Skin of body (tissue), 3 donors: ENCODE measurements at places on chromosomes 1 and 21.

DNA sequence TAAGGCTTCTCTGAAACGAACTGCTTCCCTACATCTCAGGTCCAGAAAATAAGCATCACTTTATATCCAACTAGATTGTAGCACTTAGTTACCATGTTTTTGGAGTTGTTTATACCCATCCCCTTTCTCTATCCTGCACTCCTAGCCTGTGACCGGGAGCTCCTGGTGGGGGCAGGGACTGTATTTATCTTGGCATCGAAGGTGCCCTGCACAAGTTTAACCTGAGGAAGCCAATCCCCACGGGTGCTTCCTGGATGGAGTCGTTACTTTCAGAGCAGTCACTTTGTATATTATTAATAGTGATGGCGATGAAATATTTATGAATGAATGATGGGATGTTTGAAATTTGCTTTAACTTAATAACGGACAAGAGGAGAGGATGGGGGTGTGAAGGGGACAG is 73.9 kb downstream of the KLHDC7A start:
- no peak for DNase-seq

DNA sequence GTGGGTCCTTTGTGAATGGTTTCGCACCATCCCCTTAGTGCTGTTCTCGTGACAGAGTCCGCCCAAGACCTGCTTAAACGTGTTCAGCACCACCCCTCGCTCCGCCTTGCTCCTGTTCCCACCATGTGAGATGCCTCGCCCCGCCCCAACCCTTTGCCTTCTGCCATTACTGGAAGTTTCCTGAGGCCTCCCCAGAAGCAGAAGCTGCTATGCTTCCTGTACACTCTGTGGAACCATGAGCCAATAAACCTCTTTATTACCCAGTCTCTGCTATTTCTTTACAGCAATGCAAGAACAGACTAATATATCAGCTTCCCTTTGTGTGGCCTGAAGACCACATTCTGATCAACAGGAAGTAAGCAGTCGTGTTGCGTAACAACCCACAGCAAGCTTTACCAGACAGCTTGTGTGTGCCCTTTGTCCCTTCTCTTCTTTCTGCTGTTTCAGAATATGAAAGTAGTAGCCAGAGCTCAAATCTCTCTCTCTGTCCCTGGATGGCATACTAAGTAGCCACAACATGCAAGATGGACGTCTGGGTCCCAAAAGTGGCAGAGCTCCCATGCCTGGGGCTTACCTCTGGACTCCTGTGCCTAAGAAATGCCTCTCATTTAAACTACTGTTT is 14.1 kb downstream of the HENMT1 start:
- peak; percentile 28 for DNase-seq

DNA sequence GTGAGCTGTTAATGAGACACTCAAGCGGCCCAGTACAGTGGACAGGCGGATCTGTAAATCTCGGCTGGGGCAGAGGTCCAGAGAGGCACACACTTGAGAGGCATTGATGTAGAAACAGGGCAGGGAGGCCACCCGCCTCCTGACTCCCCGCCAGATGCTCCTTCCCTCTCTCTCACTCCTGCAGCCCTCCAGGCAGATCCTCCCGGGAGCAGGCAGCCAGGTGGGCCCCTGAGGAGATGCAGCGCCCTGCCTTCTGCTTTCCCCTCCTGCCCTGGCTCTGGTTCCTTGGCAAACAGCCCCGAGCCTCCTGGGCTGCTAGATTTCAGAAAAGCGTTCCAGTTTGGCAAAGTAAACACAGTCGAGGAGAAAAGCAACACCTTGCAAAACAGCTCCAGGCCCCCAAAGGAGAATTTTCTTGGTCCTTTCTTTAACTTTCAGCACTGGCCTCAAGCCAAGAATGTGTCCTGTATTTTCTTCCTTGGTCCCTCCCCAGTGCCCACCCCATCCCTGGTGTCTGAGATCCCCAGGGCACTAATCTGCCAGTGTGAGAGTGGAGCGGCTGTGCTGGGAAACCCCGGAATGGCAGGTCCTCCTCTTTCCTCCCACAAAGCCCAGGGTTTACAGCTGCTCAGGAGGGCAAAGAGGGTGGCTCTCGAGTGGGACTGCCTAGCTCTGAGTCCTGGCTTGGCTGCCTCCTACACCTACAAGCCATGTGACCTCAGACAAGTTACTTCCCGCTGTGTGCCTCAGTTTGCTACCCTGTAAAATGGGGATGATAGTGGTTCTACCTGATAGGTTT is 29.4 kb upstream of the IFNLR1 start:
- DNase-seq: peak; percentile 13

DNA sequence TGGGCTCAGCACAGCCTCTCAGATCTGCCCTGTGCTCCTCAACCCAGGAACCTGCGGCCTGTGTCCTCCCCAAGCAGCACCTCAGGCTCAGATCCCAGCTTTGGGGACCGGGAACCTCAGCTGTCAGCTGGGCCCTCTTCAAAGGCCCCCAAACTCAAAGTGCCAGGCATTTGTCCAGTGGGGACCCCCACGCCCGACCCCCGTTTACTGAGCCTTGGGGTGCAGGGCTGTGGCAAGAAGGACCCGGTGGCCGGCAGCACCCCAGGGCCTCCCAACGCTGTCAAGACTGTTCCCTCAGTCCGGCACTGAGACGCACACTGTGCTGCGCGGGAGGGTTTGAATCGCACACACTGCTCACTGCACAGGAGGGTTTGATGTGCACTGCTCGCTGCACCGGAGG is 35.0 kb downstream of the MORN1 start:
- no peak for DNase-seq

DNA sequence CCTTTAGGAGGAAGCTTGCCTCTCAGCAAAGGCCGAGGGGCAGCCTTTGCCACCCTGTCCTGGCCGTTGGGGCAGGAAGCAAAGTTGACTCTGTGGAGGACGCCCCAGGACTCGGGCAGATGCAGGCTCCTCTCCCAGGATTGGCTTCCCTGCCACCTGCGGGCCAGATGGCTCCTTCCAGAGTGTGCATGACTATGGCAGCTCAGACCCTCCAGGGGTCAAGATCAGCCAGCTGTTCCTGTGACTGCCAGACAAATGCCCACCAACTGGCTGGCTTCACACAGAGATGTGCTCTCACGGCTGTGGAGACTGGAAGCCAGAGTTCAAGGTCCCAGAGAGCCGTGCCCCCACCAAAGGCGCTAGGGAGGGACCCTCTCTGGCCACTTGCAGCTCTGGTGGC is 87.0 kb upstream of the VAMP3 start:
- no peak for DNase-seq

- no peak for DNase-seq
These were observed 96.7 kb upstream of the JUN start for GRCh38 chr1:58880592-58880991.

- no peak for DNase-seq
These were observed 159.8 kb downstream of the ZP4 start for GRCh38 chr1:237730826-237731350.

DNA sequence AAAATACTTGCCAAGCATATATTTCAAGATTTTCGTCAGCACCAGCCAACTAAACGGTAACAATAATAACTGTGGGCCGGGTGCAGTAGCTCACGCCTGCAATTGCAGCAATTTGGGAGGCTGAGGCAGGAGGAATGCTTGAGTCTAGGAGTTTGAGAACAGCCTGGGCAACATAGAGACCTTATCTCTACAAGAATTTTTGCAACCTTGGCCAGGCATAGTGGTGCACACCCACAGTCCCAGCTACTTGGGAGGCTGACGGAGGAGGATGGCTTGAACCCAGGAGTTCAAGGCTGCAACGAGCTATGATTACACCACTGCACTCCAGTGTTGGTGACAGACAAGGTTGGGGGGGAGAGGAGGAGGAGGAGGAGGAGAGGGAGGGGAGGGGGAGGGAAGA is 145.0 kb upstream of the TIAM1 start:
- DNase-seq: no peak

DNA sequence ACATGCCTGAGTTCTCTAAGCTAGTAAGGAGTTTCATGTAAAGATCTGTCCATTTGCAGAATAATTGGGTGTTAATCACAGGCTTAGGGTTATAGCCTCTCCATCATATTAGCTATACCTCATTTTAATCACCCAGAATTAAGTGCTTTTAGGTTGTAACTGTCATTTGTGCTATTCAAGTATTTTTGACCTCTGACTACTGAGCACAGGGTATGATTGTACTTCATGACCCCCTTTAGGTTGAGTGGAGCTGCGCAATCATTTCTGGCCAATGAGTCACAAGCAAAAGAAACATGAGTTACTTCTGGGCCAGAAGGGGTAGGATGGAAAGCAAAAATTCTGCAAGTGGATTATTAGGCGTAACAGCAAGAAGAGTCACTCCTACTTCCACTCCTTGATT is 8.4 kb upstream of the SNX7 start:
- no peak for DNase-seq

DNA sequence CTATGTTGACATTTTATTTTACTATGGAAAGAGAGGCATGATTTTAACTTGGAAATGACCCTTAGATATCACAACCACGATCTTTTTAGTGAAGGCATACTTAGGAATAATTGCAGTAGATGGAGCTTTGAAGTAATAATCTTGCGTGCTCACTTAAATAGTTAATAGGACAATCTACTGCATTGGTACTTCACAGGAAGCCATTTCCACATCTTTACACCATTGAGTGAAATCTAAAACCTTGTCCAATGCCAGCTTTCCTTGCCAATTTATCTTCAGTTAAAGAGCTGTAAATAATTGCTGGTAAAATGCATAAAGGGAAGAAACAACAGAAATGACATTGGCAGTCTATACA is 586.3 kb downstream of the ADGRL2 start:
- no peak for DNase-seq

DNA sequence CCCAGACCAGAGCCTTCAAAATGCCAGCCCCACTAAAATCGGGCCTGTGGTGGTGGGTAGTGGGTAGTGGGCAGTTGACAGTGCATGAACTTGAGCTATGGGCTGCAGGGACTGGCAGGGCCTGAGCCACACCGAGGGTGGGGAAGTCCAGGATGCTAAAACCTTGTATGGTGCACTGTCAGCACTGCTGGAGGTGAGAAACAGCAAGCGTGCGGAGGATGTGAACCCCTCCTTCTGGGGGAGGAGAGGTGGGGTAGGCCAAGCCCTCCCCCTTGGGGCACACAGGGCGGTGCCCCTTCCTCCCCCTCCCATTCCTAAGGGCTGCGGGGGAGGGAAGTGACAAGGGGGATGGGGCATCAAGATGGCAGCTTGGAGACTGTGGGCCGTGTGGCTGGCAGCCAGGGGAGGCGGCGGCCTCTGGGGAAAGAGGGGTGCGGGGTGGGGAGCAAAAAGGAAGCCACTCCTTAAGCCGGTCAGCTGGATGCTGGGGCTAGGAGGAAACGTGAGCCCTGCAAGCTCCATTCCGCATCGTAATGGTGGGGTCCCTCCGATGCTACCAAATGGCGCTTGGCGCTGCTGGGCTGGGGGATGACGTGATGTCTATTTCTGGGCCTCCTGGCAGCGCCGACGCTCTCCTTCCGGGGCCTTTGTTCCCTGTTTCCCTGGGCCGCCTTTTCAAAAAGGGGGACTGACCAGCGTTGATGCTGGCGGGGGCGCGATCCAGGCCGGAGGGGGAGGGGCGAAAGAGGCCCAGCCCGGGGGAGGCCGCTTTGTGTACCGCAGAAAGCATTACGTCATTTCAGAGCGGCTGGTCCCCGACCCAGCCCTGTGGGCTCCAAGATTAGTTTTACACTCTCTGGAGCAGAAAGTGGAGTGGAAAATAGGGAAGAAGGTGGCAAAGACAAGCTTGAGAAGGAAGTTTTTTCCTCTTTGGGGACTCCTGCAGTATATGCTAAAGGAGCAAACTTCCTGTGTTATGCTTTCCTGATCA is 809 bp downstream of the SYT11 start:
- DNase-seq: peak; percentile 90

- no peak for DNase-seq
These were observed 1039.9 kb downstream of the KCNT2 start for GRCh38 chr1:195568389-195568788.

DNA sequence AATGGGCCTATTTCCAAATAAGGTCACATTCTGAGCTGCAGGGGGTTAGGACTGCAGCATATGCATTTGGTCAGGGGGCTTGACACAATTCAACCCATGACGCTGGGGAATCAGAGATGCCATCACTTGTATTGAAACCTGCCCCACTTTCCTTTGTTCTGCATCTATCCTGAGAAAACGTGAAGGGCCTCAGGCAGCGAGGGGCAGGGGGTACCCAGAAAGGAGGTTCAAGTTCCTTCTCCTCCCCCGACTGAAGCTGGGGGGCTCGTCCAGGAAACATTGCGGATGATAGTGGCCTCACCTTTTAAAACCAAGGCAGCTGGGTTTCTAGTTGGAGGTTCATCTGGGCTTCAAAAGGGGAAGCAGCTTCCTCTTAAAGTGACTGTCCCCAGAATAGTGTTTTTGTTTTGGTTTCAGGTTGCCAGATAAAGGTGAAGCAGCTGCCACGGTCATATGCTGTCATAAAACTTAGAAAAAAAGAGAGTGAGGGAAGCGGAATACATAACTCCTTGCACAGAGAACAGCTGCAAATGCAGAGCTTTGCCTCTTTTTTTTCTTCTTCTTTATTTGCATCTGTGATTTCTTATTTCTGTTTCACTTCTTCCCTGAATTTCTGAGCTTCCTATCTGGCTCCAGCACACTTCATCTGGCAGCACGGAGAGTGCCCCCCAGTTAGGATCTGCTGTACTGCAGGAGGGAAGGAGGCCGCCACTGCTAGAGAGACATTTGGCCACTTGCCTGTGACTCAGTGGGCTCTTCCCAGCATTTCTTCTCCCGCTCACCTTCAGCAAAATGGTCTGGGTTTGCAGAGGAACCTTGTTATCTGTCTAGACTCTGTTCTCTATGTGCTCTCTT is 142.0 kb downstream of the AJAP1 start:
- DNase-seq: no peak

- DNase-seq: no peak
These were observed 75.2 kb downstream of the EVI5 start for GRCh38 chr1:92709738-92710137.

DNA sequence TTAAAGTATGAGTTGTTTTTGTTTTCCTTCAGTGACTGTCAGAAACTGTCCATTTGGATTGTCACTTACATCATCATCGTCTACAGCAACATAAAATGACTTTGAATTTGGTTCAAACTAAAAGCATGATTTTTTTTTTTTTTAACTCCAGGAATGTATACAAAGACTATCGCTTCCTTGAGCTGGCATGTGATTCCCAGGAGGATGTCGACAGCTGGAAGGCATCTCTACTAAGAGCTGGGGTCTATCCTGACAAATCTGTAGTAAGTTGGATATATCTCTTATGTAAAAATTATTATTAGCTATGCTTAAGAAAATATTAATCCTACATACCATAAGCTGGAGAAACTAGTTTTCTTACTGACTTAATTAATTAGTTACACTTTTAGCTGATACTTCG is 111.9 kb upstream of the C1orf105 start:
- no peak for DNase-seq

DNA sequence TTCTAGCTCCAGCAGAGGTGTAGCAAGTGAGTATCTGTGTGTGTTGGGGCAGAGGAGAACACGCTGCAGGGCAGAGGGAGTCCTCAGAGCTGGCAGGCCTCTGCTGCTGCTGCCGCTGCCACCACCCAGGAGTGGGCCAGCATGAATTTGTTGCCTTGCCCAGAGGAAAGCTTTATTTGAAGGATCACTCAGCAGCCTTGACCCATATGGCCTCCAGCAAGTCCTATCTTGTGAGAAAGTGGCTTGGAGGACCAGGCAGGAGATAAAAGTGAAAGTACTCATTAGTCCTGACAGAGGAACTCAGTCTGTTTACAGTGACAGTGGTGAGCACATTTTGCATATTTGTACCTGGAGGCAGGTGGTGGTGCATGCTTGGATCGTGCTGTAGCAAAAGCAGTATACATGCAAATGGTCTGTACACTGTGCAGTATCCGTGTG is 3.1 kb downstream of the TRAF5 start:
- DNase-seq: no peak

- no peak for DNase-seq
These were observed 167.8 kb upstream of the AJAP1 start for GRCh38 chr1:4486408-4487120.
